ENCODE measurements at places on chromosomes 12 and 14.

- DNase-seq: no peak
- no peak overlapping the region for H3K4me3 ChIP-seq
- H3K36me3 ChIP-seq: no peaks in the 10 kb centered on the region
- H3K4me1 ChIP-seq: peaks cover 46% of the 10 kb centered on the region
These were observed 120.4 kb upstream of the KRR1 start for GRCh38 chr12:75631831-75632230.

- H3K4me3 ChIP-seq: no peak overlapping the region
- H3K27ac ChIP-seq: no peak overlapping the region
- DNase-seq: no peak
- H3K4me1 ChIP-seq: no peaks in the 10 kb centered on the region
- no peaks in the 10 kb centered on the region for H3K36me3 ChIP-seq
These were observed 171.7 kb downstream of the MIPOL1 start for GRCh38 chr14:37369425-37369824.

DNA sequence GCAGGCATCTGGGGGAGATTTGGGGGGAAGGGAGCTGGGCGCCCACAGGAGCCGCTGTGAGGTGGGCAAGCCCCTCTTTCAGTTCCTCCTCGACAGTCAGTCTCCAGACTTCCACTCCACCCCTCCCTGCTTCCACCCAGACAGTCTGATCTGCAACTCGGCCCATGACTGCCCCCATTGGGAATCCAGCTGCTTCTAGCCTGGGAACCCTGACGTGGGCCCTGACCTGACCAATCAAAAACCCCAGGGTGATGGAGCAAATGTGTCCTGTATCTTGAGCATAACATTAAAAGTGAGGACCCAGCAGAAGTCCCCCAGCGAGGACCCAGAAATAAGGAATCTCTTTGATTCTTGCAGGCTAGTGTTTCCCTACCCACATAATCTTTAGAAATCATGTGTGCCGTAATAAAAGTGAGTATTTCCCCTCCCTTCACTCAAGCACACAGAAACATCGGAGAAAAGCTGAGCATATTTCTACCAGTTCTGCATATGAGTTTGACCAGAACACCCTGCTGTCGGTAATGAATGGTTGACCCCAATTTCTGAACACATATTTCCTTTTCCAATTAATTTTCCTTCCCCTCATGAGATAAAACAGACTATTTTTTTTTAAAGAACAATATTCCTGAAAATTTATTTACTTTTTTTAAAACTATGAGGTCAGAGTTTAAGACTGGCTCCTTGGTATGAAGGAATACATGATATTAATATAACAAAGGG lies 6.4 kb downstream of the SSH1 start:
- peaks cover 61% of the 10 kb centered on the region for H3K36me3 ChIP-seq
- H3K4me1 ChIP-seq: peaks cover 31% of the 10 kb centered on the region
- no peak overlapping the region for H3K27ac ChIP-seq

DNA sequence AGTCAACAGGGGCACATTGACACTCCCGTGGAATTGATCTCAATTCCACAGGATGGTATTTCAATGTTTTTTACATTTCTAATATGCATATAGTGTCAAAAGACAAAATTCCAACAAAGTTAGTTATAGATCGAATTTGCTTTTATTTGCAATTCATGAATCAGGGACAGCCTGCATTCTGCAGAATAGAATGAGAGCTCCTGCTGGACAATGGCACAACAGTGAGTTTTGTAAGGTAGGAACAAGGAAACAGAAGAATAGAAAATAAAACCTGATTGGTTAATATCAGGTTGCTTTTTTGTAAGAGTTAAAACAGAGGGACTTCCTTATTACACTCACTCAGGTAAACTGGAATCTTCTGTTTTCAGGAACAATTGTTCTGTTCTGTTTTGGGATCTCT lies 32.8 kb upstream of the NEDD1 start:
- DNase-seq: no peak
- peaks cover 28% of the 10 kb centered on the region for H3K27me3 ChIP-seq
- no peak overlapping the region for H3K4me3 ChIP-seq
- no peaks in the 10 kb centered on the region for H3K4me1 ChIP-seq
- H3K36me3 ChIP-seq: no peaks in the 10 kb centered on the region
- no peak overlapping the region for H3K27ac ChIP-seq

DNA sequence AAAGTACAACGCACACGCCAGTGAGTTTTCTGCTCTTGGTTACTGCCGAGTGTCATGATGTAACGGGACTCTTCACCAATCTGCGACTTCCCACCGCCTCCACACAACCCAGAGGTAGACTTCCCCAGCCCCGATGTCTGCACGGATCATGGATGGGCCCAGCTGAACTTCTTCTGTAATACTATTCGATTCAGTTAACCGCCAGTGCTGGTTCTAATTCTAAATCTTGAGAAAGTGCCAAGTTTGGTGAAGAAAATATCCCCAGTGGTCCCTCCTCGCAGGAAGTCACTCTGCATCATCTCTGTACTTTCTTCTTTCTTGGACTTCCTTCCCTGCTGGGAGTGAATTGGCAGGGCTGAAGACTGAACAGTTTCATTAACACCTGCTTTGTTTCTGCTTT lies 77.6 kb upstream of the SLC35F4 start:
- H3K4me3 ChIP-seq: no peak overlapping the region
- no peak for DNase-seq
- H3K36me3 ChIP-seq: no peaks in the 10 kb centered on the region

DNA sequence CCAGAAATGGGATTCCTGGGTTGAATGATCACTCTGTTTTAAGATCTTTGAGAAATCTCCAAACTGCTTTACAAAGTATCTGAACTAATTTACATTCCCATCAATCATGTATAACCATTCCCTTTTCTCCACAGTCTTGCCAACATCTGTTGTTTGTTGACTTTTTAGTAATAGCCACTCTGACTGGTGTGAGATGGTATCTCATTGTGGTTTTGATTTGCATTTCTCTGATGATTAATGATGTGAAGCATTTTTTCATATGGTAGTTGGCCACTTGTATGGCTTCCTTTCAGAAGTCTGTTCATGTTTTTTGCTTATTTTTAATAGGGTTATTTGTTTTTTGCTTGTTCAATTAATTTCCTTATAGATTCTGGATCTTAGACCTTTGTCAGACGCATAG lies 211.8 kb upstream of the AVPR1A start:
- peaks cover 56% of the 10 kb centered on the region for H3K4me1 ChIP-seq
- no peaks in the 10 kb centered on the region for H3K27me3 ChIP-seq
- H3K36me3 ChIP-seq: peaks cover 5% of the 10 kb centered on the region
- H3K4me3 ChIP-seq: no peak overlapping the region
- DNase-seq: no peak

DNA sequence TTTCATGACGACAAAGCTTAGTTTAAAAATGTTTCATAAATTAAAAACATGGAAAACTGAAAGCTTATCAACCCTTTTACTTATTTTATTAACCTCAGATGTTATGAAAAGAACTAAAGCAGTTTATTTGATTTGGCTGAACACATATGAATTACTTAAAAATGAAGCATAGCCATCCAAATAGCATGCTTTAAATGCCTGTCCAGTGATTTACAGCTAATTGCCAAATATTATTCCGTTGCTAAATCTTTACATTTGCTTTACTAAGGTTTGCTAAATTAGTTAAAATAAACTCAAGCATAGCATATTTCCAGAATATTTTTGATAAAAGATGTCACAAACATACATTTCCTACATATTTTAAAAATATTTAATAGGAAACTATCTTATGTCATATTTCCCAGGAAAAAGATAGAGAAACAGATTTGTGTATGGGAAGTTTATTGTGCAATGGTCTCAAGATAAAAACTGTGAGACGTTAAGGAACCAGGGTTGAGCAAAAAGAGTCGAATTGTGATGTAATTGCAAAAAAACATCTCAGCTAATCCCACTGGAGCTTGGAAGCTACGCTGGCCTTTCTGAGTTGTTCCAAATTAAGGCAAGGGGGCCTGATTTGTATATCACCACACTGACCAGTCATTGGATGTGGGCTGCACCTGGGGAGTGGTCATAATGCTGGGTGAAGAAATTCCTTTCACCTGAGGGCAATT lies 25.8 kb downstream of the GPR135 start:
- no peak overlapping the region for H3K27ac ChIP-seq
- H3K27me3 ChIP-seq: no peaks in the 10 kb centered on the region
- H3K4me1 ChIP-seq: no peaks in the 10 kb centered on the region
- no peak overlapping the region for H3K4me3 ChIP-seq

GRCh38 chr12:108759924-108760323 lies 28.6 kb upstream of the CORO1C start:
- H3K4me1 ChIP-seq: no peaks in the 10 kb centered on the region
- H3K27ac ChIP-seq: no peak overlapping the region
- H3K27me3 ChIP-seq: no peaks in the 10 kb centered on the region
- H3K4me3 ChIP-seq: no peak overlapping the region

DNA sequence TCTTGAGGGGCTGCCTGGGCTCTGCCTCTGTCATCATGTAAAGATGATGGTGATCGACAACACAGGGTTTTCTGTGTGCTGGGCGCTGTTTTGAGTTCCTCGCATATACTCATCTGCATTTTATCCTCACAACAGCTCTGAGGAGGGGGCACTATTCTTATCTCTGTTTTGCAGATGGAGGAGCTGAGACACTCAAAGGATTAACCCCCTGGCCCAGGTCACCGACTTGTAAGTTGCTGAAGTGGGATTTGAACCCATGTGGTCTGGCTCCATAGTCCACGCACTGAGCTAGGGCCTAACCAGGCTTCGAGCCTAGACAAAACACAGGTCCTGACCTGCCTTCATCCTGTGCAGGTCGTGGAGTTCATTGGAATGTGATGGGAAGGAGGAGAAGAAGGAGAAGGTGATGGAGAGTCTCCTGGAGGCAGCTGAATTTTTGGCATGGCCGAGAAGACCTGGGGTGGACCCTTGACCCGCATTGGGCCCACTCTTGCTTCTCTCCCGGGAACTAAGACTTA lies 140.0 kb downstream of the ASCL4 start:
- no peak overlapping the region for H3K4me3 ChIP-seq
- no peaks in the 10 kb centered on the region for H3K4me1 ChIP-seq
- no peak overlapping the region for H3K27ac ChIP-seq
- no peaks in the 10 kb centered on the region for H3K36me3 ChIP-seq
- peaks cover 83% of the 10 kb centered on the region for H3K27me3 ChIP-seq
- no peak for DNase-seq
